ENCODE measurements at places on chromosomes 12 and 14.

DNA sequence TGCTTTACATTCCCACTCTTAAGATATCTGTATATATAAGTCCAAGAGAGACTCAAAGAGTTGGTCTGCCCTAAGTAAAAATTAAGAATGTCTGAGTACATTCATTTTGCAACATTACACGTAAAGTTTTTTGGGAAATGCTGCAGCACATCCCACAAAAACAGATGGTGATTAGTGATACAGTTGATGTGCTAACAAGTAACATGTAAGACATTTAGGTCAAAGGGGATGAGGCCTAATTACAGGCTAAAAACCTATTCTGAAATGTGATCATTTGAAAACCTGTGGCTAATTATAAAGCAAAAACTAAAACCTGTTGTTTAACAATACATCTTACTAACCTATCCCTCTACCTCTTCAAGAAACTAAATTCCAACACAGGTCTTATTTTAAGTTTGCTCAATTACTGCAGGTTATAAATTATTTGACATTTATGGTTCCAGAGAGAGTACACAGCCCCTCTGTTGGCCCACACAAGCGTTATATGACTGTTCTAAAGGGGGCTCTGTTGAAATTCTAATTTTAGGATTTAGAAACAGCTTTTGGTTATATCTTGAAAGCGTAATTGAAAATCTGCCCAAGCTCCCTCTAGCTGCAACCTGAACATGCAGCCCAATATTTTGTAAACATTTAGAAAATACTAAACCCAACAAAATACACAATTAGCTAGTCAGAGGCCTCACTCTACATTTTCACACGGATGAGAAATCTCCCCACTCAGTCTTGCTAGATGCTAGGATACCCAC, 42.9 kb downstream of the BRAP start:
- DNase-seq: no peak

- DNase-seq: no peak
Observed at GRCh38 chr12:68034567-68034966, 45.3 kb downstream of the IFNG-AS1 start.

DNA sequence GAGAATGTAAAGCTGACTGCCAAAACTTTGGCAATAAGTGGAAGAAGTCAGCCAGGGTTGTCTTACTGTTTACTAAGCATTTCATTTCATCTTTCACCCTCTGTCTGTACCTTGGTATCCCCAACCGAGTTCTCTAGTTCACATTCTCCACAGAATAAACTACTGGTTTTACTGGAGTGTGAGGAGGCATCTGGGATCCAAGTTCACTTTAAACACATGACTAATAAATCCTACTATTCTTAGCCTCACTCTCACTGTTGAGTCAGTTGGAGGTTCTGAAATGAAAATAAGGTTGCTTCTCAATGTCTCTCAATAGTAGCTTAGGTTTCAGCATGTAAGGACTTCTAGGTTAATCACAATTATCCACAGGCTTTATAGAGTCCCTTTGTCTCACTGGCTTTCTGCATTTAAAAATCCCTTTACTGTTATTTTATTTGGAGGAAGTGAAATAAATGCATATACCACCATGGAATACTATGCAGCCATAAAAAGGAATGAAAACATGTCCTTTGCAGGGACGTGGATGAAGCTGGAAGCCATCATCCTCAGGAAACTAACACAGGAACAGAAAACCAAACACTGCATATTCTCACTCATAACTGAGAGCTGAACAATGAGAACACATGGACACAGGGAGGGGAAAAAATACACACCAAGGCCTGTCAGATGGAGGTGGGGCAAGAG, 95.8 kb downstream of the EPS8 start:
- no peak for DNase-seq

GRCh38 chr12:904010-904414, 45.5 kb downstream of the RAD52 start:
- no peak for DNase-seq

- DNase-seq: no peak
Observed at GRCh38 chr12:114665411-114666260, 18.3 kb downstream of the TBX3 start.

DNA sequence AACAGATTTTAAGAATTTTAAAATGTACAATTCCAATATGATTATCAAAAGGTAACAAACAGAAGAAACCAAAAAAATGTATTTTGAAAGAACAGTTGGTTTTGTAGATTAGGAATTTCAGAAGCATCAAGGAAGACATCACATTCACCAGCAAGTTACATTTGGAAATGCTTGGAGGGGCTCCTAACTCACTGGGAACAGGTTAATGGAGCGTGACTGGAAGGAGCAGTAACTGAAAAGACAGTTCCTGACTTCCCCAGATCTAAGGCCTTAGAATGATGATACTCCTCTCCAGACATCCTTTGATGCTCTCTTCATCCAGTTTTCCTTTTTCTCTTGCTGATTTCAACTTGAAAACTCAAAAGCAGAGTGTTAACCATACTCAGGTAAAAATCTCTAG, 220.0 kb upstream of the EGLN3 start:
- no peak for DNase-seq

DNA sequence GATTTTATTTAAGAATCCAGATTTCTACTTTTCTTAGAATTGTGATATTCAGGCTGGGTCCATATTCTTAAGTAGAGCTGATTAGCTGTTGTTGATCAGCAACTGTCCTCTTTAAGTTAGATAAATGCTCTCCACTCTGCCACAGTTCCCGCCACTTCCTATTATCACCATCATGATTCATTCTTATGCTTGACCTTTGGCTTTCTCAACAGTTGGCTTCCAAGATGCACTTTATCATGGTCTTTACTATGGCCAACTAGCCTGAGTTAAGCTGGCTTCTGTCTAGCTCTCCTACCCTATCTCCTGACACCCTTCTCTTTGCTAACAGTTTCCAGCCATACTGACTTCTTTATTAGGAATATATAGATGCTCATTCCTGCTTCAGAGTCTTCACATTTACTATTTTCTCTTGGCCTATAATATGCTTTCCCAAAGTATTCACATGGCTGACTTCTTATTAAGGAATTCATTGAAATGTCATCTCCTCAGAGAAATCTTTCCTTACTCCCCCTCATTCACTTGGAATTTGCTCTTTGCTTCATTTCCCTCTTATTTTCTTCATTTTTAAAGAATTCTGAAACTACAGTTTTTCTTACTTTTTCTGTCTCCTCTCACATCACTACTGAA, 149.0 kb upstream of the IGF1 start:
- no peak for DNase-seq

DNA sequence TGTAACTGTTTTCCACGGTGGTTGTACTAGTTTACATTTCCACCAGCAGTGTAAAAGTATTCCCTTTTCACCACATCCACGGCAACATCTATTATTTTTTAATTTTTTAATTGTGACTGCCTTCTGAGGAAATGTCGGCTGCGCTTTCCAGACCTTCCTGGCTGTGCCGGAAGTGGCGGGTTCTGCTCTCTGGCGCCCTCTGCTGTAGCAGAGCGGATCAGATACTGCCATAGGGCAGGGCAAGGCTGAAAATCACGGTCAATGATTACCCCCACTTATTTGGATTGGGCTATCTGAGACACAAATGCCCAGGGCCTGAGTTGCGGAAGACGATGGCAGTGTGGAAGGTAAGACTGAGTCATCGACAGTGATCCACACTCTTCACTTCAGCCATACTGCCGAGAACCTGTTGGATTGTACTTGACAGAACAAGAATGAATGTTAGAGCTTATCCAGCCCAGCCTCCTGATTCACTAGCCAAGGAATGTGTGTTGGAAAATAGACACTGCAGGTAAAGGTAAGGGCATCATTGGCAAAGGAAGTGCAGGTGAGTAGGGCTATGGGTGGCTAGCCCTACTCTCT, 124.2 kb downstream of the NTF3 start:
- DNase-seq: no peak

DNA sequence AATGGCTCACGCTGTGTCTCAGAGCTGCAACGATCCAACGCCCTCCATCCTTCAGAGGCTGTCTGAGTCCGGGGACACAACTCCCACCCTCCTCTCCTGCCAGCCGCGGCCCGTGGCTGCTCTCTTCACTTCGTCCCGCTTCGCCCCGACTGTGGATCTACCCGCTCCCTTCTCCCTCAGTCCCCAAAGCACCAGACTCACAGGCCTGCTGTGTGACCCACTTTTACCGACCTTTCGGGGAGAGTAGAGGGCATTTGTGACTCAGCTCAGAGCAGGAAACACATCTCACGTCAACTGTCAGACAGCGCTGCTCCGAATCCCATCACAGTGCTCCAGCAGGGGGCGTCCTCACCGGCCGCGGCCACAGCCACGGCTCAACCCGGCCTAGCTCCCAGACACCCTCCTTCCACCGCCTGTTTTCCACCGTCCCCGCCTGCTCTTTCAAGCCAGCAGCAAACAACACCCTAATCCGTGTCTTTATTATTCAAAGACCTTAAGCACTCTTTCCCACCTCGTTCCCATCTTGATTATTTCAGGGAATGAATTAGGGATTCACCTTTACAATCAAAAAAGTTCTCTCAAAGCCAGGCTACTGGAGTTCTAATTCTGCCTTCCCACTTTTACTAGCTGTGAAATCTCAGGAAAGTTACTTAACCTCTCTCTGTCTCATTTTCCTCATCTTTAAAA, 5.0 kb upstream of the AQP2 start:
- no peak for DNase-seq

GRCh38 chr12:132520421-132521199, 30.7 kb downstream of the FBRSL1 start:
- no peak for DNase-seq

- DNase-seq: no peak
Observed at GRCh38 chr12:785706-786105, 33.3 kb downstream of the WNK1 start.

GRCh38 chr14:75273272-75274049, 5.2 kb upstream of the FOS start:
- no peak for DNase-seq

- DNase-seq: no peak
Observed at GRCh38 chr12:2152134-2152533, 99.3 kb downstream of the CACNA1C start.

- DNase-seq: no peak
Observed at GRCh38 chr14:104689881-104690711, 678 bp downstream of the INF2 start.

GRCh38 chr12:52184813-52185212, 7.0 kb downstream of the KRT80 start:
- no peak for DNase-seq

DNA sequence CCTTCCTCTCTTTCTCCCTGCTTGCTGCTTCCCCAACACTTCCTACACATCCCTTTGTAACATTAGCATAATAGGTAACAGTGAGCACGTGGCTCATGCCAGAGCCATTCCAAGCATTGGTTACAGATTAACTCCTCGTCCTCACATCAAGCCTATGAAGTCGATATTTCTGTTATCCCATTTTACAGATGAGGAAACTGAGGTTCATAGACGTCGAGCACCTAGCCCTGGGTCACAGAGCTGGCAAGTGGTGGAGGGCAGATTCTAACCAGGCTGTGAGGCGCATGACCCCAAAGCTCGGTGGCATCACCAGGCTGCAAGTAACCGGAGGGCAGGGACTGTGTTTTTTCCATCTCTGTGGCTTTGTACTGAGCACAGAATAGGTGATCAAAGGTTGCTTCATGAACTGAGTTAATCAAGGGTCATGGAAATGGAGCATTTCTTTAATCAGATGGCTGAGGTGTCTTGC, 5.7 kb upstream of the SERPINA1 start:
- no peak for DNase-seq

DNA sequence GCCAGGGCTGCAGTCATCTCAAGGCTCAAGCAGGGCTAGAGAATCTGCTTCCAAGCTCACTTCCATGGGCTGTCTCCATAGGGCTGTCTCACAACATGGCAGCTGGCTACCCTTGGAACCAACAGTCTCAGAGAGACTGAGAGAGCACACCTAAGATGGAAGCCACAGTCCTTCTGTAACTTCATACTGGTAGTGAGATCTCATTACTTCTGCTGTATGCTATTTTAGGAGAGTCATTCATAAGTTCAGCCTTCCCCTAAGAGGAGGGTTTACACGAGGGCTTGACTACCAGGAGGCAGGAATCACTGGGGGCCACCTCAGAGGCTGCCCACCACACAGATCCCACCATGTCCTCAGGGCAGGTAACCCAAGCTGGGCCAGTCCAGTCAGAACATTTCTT, 29.7 kb downstream of the ERH start:
- DNase-seq: no peak

DNA sequence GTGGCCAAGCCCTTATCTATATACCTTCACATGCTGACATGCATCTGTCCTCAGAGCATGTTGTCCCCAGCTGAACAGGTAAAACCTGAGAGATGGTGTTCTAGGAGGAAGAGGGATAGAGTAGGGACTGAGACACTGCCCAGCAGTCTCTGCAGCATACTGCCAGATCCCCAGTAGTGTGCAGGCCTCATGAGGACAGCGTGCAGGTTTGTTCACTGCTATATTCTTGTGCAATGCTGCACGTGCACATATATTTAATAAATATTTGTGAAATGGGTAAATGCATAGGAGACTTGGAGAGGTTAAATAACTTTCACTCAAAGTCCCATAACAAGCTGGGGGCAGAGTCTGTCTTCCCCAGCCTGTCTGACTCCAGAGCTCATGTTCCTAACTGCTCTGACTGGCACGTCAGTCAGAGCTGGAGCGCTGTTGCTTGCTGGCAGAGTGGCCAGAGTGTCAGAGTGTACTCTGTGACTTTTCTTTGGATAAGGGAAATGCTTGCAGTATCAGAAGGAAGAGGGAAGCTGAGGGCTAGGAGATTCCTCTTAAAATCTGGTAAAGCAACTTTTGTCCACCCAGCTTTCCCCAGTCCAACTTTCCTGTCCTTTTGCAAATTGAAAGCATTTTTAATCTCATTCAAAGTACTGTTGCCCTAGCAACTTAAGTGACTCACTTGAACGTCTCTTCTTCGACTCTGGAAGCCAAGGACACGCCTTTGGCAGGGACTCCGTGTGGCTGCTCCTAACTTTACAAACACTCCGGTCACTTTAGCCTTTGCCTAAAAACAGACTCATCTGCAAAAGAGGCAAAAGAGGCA, 14.9 kb upstream of the POLR3B start:
- DNase-seq: no peak

DNA sequence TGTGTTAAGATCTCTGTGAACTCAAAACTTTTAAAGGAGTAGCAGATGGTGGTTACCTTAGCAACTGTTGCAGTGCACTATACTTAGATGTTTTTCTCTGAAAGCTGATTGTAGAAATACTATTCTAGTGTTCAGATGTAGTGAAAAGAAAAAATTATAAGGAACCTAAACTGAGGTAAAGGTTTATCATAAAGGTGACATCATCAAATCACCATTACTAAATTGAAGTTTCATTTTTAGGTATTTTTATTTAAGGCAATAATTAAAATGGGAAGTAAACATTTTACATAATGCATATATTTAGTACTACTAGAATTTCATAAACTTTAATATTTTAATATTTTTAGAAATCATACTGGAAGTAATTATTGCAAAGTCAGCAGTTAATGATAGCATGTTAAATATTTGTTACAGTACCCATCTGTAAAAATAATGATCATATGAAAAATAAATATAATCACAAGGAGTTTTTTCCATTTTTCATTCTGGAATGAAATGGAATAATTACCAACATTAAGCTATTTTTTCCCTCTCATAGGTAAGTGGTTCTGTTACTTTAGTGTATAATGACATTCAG, 141.1 kb upstream of the NAV3 start:
- DNase-seq: no peak

- DNase-seq: no peak
Observed at GRCh38 chr12:54798651-54799050, 55.7 kb upstream of the MUCL1 start.
